ENCODE measurements at places on chromosomes 5 and 9. TPM values are rescaled to one million over a fixed set of nuclear protein-coding genes. Genes with fewer than 3 reads are reported as not detected.

Gene PCDHGA11
- 10.8 TPM for total RNA-seq

DNA sequence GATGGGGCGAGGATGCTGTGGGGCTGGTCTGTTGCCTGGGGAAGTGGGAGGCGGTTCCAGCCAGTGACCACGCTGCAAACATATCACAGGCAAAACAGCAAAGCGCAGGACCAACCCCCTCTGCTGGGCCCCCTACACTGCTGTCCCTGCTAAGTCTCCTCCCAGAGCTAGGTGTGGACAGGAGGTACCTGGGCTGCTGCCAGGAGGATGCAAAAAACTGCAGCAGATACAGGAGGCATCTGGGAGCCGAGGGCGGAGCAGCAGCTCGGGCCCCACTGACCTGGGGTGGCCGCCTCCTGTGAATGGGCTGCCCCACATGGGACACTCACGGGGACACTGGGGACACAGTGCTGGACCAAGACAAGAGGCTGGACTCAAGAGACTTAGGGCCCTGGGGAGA is 48.0 kb upstream of the PHYKPL start:
- peaks cover 9% of the 10 kb centered on the region for H3K4me1 ChIP-seq
- H3K27me3 ChIP-seq = peaks cover 27% of the 10 kb centered on the region
- DNase-seq = peak; percentile 59
- no peak overlapping the region for H3K27ac ChIP-seq

- H3K27ac ChIP-seq = peak overlapping the region; percentile 19
- H3K4me3 ChIP-seq = peak overlapping the region; percentile 50
- peak; percentile 63 for DNase-seq
Measured at GRCh38 chr5:100904259-100904861, 1.3 kb upstream of the ST8SIA4 start.

Gene SPARC
- total RNA-seq = 821 TPM

DNA sequence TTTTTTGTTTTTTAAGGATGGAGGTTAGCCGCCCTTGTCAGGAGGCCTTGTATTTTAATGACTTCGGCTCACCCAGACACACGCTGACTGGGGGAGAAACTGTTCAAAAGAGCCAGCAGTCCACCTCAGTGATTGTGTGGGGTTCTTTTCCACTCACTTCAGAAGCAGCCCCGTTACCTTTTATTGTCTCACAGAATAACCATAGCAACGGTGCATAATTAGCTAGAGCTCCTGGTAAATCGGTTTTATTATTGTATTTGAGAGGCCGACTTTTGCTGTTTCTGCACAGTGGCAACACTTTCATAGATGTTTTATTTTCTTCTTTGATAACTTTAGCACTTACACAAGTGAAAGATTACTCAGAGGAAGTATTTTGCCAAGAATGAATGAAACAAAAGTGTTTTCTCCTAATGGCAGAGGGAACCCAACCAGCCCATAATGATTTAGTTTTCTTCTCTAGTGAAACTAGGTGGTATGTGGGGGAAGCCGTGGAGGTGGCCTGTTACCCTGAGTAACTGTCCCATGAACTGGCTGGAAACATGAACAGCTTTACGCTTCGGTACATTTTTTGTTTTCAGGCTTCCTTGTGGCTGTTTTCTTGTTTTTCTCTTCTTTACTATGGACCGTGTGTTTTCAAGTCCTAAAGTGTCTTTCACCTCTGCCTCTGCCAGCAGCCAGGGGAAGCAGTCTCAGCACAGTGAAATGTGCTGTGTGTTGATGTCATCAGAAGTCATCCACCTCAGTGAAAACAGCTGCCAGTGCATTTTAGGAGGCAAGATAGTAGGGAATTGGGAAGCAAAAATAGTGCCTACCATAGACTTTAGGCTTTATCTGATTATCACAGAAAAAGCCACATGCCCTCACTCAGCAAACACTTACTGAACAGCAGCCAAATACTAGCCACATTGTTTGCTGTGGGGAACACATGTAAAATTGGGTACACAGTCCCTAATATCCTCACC is 414.7 kb downstream of the KDM4C start:
- no peak overlapping the region for H3K27ac ChIP-seq
- no peak for DNase-seq
- peaks cover 42% of the 10 kb centered on the region for H3K4me1 ChIP-seq
- H3K27me3 ChIP-seq = no peaks in the 10 kb centered on the region

GRCh38 chr9:110487196-110487595 is 92.3 kb downstream of the SVEP1 start:
- H3K4me3 ChIP-seq = no peak overlapping the region
- no peak for DNase-seq
- no peaks in the 10 kb centered on the region for H3K27me3 ChIP-seq
- no peaks in the 10 kb centered on the region for H3K4me1 ChIP-seq
- no peaks in the 10 kb centered on the region for H3K36me3 ChIP-seq

DNA sequence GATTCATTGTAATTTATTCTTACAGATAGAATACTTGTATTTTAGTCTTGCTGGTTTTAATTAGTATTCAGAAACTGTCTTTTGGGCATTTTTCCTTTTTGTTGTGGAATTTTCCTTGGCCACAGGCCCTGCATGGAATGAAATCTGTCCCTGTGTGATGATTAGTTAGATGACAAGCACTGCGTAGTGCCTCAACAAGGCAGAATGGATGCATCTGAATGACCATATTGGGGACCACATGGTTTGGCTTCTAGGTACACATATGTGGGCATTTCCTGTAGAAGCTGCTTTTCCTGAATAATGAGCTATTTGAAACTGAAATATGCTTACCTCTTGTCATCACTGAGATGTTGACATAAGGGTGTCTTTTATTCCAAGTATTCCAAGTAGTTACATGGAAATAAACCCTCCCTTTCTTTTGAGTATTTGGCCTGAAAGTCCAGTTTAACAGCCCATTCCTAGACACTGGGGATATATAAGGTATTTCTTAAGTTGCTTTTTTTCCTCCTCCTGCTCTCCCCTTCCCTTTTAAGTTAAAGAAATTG is 147.3 kb downstream of the YTHDC2 start:
- no peaks in the 10 kb centered on the region for H3K36me3 ChIP-seq
- DNase-seq = no peak
- no peaks in the 10 kb centered on the region for H3K27me3 ChIP-seq

Gene ZFR
- 82.3 TPM for total RNA-seq

DNA sequence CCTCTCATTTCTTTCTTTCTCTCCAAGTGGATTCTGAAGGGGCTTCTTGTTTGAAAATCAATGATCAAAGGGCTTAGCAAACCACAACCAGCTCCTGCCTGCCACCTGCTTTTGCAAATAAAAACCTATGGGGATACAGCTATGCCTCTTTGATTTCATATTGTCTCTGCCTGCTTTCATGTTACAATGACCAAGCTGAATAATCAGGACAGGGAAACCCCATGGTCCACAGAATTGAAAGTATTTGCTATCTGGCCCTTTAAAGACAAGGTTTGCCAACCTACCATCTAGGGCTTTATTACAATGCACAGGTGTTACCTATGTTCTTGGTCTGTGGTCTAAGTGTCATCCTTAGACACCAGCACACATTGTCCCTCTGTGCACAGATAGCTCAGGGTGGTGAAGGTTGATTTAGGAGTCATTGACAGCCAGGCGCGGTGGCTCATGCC is 28.8 kb upstream of the PLIN2 start:
- no peaks in the 10 kb centered on the region for H3K36me3 ChIP-seq
- H3K27me3 ChIP-seq = no peaks in the 10 kb centered on the region
- no peak for DNase-seq
- no peak overlapping the region for H3K4me3 ChIP-seq

Gene CSF1R
- total RNA-seq = 29.6 TPM
